ENCODE measurements at places on chromosomes 6 and 20.

- DNase-seq = no peak
Measured at GRCh38 chr6:170111816-170112582, 178.9 kb downstream of the DLL1 start.

- DNase-seq = no peak
Measured at GRCh38 chr6:9504191-9504590, 910.7 kb downstream of the TFAP2A start.

GRCh38 chr6:52663120-52663935, 7.6 kb upstream of the TMEM14A start:
- no peak for DNase-seq

GRCh38 chr6:8844968-8845367, 409.6 kb upstream of the SLC35B3 start:
- no peak for DNase-seq

DNA sequence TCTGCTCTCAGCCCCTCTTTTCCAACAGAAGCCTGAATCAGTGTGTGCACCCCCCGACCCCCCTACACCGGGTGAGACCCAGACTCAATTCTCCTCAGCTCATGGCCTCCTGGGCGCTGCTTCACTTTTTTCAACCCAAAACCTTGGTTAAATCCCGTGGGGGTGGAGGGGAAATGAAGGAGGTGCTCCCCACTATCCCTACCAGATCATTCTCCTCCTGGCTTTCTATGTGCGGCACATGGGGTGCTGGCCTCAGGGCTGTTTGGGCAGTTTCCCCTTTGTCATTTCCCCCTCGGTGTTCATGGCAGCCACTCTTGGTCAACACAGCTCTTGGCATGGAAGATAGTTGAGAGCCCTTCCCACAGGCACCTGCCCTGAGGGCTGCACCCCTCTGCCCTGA, 4.6 kb downstream of the CST4 start:
- no peak for DNase-seq

- no peak for DNase-seq
Measured at GRCh38 chr6:42095094-42095493, 44.8 kb downstream of the TAF8 start.

GRCh38 chr6:112015725-112016124, 38.2 kb upstream of the CCN6 start:
- no peak for DNase-seq

GRCh38 chr6:128725271-128726233, 157.4 kb upstream of the LAMA2 start:
- DNase-seq = no peak

DNA sequence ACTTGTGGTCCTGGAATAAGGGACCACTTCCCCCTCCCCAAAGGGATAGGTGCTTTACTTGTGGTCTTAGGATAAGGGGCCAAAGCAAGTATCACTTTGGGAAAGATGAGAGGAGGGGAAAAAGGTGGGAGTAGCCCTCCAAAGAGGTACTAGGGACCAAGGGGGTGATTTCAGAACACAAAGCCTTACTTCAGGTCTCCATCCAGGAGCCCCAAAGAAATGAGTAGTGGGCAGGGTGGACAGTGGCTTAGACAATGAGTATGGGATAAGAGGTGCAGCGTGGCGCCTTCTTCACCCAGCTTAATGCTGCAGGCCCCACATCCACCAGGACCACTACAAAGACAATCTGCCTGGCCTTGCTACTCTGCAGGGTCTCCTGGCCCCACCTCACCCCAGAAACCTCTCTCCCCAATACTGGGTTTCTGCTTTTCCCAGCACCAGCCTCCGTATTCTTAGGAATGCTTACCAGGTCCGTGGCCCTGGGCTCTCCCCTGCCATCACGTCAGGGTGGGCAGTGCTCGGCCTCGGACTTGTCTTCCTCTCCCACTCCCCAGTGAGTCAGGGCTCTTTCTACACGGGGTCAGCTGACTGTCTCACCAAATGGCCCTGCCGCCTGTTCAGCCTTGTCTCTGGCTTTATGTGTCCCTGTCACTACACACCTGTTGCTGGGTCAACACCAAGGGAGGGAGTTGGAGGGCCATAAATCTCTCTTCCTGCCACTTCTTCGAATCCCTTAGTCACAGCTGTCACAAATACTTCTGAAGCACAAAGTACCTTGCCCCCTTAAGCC, 3.1 kb downstream of the NNAT start:
- DNase-seq = no peak

DNA sequence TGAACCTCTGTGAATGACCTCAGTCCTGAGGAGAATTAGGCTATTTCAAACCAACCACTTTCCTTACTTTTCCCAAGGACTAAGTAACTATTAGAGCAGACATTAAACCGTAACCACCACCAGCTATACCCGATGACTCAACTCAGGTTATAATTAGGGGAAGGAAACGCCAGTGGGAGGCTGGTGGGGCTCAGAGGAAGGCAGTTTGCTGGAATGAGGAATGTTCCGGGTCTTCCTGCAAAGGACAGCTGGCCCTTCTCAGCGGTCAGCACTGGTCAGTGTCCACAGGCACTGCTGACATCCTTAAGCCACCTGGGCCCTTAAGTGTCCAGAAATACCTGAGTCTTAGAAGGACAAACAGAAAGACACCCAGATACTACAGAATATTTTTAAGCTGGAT, 515.2 kb downstream of the MAFB start:
- DNase-seq = no peak

GRCh38 chr6:8225113-8225512, 122.8 kb upstream of the EEF1E1 start:
- DNase-seq = no peak

All from fibroblast of skin of left biceps (primary cell).